ENCODE measurements at places on chromosomes 7 and 10.
A peak's percentile ranks its signal among the peaks of the same experiment; 100 is the strongest.

- DNase-seq: no peak
These were observed 72.6 kb downstream of the KCNMA1 start for GRCh38 chr10:77564731-77565589.

- no peak for DNase-seq
These were observed 34.2 kb upstream of the ADRB1 start for GRCh38 chr10:114009281-114009996.

- no peak for DNase-seq
These were observed 19.5 kb upstream of the GNA12 start for GRCh38 chr7:2863461-2864066.

DNA sequence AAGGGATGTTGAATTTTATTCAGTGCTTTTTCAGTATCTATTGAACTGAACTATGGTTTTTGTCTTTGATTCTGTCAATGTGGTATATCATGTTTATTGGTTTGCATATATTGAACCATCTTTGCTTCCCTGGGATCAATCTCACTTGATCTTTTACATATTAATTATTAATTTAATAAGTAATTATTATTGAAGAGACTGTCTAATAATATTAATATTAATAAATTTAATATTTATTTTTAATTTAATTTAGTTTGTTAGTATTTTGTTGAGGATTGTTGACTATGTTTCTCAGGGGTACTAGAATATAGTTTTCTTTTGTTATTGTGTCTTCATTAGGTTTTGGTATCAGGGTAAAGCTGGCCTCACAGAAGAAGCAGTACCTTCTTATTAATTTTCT is 26.5 kb upstream of the TRA2A start:
- no peak for DNase-seq

- DNase-seq: no peak
These were observed 683 bp downstream of the CHAT start for GRCh38 chr10:49614242-49615198.

GRCh38 chr10:11192304-11193000 is 174.8 kb downstream of the CELF2 start:
- no peak for DNase-seq

DNA sequence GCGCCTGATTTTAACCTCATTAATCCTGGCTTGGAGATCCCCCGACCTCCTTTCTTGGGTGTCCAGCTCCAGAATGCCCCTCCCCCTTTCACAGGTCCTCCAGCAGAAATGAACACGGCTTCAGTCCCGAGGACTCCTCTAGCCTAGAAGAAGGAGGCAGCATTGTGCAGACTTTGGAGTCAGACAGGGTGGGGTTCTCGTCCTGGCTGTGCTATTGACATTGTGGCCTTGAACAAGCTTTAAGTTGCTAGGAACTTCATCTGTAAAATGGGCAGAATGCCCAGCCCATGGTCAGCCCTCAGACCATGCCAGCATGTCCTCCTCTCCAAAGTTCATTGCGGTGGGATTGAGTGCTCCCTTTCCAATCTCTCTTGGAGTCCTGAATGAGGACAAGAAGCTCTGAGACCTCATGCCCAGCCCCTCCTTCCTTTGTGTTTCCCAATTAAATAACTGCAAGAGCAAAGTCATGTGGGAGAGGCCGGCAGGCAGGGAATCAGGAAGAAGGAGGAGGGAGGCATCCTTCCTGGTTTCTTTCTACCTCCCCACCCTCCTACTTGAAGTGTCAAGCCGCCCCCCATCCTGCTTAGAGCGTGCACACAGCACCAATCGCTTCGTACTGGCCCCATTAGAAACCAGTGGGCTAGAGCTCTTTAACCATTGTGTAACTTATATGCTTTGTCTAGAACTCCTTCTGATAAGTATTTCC is 86.4 kb downstream of the RBM20 start:
- DNase-seq: no peak

DNA sequence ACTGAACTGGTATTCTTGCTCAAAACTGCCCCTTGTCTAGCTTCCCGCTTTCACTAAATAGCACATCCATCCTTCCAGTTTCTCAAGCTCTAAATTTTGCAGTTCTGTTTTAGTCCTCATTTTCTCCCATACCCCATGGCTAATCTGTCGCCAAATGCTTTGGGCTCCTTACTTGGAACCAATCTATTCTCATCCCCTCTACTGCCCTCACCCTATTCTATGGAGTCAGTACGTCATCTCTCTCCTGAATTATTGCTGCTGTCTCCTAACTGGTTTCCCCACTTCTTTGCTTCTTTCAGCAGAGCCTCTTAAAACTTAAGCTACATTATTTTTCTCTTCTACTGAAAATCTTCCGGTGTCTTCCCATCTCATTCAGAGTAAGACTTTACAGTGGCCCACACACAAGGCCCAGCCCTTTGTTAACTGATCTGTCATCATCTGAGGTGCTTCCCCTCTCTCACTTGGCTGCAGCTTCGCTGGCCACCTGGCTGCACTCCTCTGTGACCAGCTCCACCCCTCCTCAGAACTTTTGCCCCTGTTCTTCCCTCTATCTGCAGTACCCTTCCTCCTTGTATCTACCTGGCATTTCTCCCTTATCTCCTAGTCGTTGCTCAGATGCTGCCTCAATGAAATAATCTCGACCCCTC is 9.9 kb downstream of the STARD3NL start:
- DNase-seq: no peak

- DNase-seq: peak; percentile 66
These were observed at the start of gene SAMD9 for GRCh38 chr7:93117852-93118530. Gene SAMD9, minus strand, starts transcription at chr7:93117979. Its CDS starts 11,882 bp downstream, at chr7:93106097.

GRCh38 chr10:96299383-96299782 is 4.9 kb upstream of the DNTT start:
- no peak for DNase-seq

GRCh38 chr7:17307558-17307957 is 9.1 kb downstream of the AHR start:
- no peak for DNase-seq

Data from NCI-H1092 (cell line).